ENCODE measurements at places on chromosomes 12 and 14. TPM values are rescaled to one million over a fixed set of nuclear protein-coding genes. Genes with fewer than 3 reads are reported as not detected.

- DNase-seq = peak; percentile 50
Observed at GRCh38 chr14:49999146-49999761, 106.4 kb downstream of the ARF6 start.

DNA sequence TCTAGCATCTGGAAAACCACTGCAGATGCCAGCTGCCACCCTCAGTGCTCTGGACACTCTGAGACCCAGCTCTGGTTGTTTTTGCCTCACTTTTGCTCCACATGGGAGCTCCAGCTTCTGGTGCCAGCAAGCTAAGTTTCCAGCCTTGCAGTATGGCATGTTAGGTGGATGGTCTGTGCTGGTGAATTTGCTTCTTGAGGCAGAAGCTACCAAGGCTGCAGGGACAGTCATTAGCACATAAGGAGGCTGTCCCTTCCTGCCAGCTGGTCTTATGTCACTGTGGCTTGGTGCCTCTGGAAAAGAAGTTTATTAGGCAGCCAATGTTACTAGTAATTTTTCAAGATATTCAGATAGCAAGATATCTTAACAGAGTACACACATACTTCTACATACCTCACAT is 64.2 kb upstream of the CSRP2 start:
- DNase-seq = no peak

- DNase-seq = no peak
Observed at GRCh38 chr14:72666610-72667009, 227.3 kb downstream of the DPF3 start.

GRCh38 chr14:90788031-90788430 is 28.2 kb downstream of the TTC7B start:
- DNase-seq = no peak

GRCh38 chr12:89889062-89889461 is 180.4 kb upstream of the ATP2B1 start:
- no peak for DNase-seq

- no peak for DNase-seq
Observed at GRCh38 chr14:24080142-24080530, 8.8 kb downstream of the CPNE6 start.

GRCh38 chr14:70538087-70538486 is 3.3 kb upstream of the ADAM20 start:
- no peak for DNase-seq

DNA sequence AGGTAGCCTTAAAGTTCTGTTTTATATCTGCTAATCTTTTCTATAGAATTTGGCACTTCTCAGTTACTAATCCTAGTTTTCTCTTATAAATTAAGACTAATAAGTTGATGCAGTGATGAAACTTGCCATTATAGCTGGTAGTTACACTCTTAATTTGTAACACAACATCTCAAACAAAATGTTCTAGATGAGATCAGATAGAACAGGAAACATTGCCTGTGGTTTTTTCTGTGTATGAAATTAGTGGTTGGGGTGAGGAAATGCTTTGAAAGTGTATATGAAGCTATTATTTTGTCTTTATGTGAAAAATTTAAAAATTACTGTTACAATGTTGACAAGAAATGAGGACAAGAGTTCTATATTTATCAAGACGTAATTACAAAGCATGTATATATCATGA is 91.9 kb downstream of the PCNX1 start:
- DNase-seq = no peak

- DNase-seq = no peak
Observed at GRCh38 chr12:94566345-94566744, 84.0 kb downstream of the TMCC3 start.

- no peak for DNase-seq
Observed at GRCh38 chr12:109504068-109504467, 26.6 kb downstream of the UBE3B start.

DNA sequence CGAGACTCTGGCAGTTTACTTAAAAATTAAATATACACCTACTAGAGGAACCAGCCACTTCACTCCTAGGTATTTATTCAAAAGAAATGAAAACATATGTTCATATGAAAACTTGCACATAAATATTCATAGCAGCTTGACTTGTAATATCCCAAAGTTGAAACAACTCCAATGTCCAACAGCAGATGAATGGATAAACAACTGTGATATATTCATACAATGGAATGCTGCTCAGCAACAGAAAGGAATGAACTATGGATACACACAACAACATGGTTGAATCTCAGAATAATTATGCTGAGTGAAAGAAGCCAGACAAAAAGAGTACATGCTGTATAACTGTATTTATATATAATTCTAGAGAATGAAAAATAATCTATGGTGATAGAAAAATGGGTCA is 53.4 kb upstream of the DACT1 start:
- no peak for DNase-seq

DNA sequence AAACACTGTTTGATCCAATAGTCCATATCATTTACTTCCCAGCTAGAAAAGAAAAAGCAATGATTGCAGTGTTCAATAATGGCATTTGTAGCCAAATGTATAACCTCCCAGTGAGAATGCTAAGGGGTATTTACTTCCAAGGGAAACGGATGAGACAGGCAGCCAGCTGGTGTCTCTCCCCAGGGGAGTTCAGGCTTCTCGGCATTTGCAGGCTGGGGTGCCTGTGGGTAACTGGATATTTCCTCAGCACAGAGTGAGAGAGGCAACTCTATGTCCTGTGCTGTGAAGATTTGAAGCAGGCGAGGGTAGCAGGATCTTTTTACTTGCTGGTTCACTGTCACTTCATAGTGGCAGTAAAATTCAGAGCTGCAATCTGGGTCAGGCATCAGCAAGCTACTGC is 1455.6 kb upstream of the TMEM132C start:
- no peak for DNase-seq

GRCh38 chr14:41137741-41138140 is 468.9 kb upstream of the LRFN5 start:
- no peak for DNase-seq

- no peak for DNase-seq
Observed at GRCh38 chr12:27201169-27201568, 42.9 kb upstream of the STK38L start.

DNA sequence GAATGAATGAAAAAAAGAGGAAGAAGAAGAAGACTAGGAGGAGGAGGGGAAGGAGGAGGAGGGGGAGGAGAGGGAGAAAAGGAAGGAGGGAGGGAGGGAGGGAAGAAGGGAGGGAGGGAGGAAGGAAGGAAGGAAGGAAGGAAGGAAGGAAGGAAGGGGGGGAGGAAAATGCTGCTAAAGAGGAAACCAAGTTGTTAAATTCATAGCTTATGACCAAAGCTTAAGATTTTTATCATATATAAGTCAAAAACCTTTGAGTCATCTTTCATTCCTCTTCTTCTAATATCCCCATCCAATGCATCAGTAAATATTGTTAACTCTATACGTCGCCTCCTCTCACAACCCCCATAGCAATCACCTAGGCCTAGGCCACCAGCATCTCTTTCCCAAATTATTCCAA is 117.3 kb downstream of the SLC2A13 start:
- DNase-seq = no peak

The HDAC7 gene
- 181 TPM for total RNA-seq

The NKX2-1 gene
- total RNA-seq = 0.23 TPM

The KLRK1 gene
- total RNA-seq = 141 TPM

The SERPINA12 gene
- total RNA-seq = not detected

The MMP17 gene
- 1.2 TPM for total RNA-seq

The NOS1 gene
- total RNA-seq = not detected

The IKZF4 gene
- total RNA-seq = 14.4 TPM

The WIF1 gene
- total RNA-seq = not detected
